Foreskin fibroblast (primary cell): ENCODE measurements at places on chromosomes 13 and 19.

GRCh38 chr19:34482380-34483250 is 1.1 kb downstream of the WTIP start:
- DNase-seq, result peak; percentile 41

DNA sequence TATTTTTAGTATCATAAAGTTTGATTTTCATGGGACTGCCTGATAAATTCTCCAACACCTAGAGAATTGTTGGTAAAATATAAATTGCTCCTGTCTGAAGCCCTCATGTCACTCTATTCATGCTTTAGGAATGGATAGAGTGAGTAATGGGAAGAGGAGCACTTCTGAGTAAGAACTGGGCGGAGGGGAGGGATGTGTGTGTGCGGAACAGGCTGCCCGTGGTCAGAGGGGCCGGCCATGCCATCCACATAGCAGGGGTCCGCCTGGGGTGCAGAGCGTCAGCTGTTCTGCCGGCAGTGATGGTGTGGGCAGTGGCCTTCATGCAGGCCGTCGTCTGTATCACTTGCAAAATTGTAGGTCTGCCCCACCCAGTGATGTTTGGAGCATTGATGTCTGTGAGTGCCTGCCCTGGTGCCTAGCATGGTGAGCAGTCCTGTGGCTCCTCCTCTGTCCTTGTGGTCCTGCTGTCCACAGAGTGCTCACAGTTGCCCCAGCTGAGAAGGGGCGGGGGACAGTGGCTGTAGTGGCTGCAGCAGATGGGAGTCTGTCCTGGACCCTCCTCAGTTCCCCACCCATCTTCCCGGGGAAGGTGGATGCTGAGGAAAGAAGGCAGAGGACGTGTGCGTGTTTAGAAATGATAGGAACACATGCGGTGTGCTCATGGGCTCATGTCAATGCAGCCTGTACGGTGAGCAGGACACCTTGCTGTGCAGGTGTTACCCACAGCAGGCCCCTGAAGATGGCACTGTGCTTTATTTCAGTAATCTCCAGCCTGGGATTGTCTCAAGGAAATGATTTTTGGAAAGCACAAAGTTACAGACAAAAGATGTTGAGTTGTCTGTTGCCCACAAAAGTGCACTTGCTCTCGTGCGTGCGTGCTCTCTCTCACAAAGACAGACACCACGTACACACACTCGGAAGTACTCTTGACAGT is 49.4 kb upstream of the TEX29 start:
- peak; percentile 32 for DNase-seq

DNA sequence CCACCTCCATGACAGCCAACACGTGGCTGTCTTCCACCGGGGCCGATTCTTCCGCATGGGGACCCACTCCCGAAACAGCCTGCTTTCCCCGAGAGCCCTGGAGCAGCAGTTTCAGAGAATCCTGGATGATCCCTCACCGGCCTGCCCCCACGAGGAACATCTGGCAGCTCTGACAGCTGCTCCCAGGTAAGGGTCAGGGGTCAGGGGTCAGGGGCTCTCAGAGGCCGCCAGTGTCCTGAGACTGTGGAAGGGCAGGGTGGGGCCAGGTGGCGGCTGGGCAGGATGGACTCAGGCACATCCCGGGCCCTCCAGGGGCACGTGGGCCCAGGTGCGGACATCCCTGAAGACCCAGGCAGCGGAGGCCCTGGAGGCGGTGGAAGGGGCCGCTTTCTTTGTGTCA is 15.0 kb downstream of the CPT1C start:
- DNase-seq, result no peak

DNA sequence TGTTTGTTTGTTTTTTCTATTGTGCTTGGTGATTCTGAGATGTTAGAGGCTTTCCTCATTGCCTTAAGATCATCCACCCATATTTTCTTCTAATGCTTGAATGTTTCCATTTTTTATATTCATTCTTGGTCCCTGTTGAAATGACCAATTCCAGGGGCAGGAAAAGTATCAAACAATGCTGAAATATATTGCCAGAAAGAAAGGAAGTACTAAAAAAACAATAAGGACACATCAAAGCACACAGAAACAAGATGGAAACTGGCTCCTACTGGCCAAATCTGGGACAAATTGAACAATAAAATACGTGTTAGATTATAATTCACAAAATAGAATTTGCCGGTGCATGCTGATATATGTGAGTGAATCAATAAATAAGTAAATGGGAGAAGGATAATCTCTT is 23.9 kb downstream of the ZDHHC20 start:
- DNase-seq, result no peak

DNA sequence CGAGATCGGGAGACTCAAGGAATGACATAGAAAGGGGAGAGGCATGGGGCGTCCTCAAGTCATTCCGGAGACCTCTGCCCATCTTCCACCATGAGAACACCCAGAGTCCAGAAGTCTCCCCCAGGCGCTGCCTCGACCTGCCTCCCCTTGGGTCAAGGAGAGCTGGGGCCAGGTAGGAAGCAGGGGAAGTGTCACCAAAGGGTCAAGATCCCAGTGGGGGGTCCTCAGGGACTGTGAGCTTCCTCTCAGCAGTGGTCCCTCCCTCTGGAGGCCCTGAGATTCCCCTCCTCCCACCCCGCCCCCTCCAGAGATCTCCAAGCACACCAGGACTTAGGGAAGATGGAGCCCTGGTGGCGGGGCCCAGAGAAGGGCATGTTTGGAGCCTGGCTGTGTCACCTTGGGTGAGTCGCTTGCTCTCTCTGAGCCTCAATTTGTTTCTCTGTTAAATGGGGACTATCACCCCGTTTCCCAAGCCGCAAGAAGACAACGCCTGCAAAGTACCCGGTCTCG is 919 bp downstream of the DACT3 start:
- DNase-seq, result no peak

DNA sequence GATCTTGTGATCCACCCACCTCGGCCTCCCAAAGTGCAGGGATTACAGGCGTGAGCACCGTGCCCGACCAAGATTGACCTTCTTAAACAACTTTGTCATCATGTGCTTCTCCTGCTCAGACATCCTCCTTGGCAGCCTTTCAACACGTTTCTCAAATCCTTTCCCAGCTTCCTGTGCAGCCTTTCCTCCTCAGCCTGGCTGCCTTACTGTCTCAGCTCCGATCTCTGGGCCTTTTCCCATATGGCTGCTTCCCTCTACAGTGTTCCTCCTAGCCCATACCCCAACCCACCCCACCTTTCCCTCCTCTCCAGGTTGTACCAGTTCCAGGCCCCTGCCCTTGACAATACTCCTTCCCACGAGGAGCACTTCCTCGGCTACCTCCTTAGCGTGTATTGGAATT is 7.2 kb downstream of the PHF11 start:
- DNase-seq, result peak; percentile 62

DNA sequence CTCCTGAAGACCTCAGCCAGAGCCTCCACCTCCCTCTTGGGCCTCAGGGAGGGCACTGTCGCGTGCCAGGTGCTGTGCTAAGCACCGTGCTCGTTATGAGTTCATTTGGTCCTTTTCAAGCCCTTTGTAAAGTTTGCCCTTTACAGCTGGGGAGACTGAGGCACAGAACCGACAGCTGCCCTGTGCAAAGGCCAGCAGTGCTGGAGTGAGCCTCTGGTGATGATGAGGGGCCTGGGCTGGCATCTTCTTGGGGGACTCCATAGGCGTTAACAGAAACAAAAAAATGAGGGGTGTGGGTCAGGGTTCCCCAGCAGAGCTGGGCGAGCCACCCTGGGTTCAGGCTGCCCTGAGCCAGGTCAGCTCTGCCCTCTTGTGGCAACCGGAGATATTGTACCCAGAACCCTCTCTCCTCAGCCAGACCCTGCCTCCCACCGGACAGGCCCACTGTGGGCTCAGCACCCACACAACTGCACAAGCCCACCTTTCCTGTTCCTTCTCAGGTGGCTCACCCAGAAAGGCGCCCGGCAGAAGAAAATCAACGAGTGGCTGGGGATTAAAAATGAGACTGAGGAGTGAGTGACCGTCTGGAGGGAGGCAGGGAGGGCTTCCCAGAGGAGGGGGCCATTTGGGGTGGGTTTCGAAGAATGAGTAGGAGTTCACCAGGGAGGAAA is 5.5 kb upstream of the IFI30 start:
- DNase-seq, result peak; percentile 66

DNA sequence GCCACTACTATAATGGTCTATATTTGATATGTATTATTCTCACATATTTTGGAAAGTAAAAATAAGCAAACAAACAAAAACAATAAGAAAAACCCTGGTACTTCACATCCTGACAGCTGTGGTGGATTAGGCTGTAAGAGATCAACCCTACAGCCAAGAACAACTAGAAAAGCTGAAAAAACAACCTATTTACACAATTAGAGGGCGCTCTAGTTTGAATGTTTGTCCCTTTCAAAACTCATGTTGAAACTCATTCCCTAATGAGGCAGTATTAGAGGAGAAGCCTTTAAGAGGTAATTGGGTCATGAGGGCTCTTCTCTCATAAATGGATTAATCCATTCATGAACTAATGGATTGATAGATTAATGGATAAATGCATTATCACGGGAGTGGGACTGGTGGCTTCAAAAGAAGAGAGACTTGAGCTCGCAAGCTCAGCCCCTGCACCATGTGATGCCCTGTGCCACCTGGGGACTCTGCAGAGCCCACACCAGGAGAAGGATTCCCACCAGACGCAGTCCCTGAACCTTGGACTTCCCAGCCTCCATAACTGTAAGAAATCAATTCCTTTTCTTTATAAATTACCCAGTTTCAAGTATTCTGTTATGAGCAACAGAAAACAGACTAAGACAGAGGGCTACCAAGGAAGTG is 733.9 kb upstream of the ARGLU1 start:
- no peak for DNase-seq

DNA sequence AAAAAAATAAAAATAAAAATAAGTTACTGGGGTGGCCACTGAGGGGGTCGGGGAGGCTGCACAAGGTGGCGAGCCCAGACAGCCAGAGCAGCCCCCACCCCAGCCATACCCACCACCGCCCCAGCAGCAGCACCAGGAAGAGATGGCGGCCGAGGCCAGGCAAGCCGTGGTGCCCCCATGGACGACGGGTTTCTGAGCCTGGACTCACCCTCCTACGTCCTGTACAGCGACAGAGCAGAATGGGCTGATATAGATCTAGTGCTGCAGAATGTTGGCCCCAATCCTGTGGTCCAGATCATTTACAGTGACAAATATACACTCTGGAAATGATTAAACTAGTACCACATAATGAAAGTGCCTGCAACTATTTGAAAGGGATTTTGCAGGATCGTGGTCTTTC is 71.6 kb upstream of the ZDHHC20 start:
- no peak for DNase-seq

DNA sequence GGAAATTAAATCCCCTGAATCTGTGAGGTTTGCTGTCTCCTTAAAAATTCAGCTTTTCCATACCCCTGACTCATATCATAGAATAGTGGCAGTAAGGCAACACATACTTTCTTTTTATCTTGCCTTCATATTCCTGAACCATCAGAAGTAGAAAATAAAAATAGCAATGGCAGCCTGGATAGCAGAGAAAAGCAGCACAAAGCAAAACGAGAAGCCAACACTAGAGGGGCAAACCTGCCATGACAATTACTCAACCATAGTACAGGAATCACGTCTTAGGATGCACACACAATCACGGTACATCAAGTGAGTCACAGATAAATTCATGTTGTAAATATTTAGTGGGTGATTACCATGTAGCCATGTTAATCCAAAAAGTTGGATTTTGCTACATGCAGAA is 343.0 kb downstream of the ITGBL1 start:
- no peak for DNase-seq

- DNase-seq, result peak; percentile 46
These were observed 814 bp downstream of the NBEA start for GRCh38 chr13:34942732-34943435.

DNA sequence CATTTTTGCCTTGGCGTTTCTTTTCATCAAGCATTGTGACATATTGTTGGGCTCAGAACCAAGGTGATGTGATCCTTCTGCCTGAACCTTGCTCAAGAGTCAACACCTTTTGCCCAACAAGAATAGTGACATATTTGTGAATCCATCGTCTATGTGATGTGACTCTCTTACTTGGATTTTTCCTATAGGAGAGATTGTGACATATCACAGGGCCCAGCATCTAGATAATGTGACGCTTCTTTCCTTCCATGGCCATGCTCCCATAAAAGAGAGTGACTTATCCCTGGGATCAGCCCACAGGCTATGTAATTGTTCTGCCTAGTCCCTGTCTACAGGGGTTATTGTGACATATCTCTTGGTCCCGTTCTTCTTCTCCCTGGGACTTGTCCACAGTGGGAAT is 8.5 kb upstream of the ZNF429 start:
- no peak for DNase-seq

DNA sequence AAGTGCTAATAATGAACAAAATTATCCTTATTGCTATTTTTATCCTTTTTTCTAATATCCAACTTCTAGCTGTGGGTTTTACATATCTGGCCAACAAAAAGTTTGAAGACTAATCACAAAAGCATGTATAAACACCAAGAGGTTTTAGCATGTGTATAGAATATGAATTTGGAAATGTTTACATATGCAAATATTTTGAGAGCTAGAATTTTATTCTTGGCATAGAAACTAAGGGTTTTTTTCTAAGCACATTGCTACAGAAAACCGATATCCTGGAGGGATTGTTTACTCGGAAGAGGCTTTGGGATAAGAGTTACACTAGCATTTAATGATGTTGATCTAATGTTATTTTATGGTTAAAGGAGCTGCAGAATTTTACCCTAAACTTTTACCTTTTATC is 392.1 kb downstream of the EFNB2 start:
- DNase-seq, result peak; percentile 70

DNA sequence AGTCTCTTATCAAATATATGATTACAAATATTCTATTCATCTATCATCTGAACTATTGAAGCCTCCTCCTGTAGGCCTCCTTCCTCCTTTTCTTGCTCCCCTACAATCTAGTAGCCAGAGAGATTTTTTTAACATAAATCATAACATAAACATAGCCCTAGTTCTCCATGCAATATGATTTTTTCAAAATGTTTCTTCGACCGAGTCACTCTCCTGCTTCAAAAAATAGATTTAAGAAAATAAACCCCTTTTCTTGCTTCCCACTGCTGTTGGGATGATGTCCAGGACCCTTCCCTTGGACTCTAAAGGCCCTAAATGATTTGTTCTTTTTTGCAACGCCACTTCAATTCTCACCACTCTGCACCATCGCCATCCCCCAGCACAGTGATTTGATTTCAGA is 319.7 kb upstream of the TSHZ3 start:
- no peak for DNase-seq

DNA sequence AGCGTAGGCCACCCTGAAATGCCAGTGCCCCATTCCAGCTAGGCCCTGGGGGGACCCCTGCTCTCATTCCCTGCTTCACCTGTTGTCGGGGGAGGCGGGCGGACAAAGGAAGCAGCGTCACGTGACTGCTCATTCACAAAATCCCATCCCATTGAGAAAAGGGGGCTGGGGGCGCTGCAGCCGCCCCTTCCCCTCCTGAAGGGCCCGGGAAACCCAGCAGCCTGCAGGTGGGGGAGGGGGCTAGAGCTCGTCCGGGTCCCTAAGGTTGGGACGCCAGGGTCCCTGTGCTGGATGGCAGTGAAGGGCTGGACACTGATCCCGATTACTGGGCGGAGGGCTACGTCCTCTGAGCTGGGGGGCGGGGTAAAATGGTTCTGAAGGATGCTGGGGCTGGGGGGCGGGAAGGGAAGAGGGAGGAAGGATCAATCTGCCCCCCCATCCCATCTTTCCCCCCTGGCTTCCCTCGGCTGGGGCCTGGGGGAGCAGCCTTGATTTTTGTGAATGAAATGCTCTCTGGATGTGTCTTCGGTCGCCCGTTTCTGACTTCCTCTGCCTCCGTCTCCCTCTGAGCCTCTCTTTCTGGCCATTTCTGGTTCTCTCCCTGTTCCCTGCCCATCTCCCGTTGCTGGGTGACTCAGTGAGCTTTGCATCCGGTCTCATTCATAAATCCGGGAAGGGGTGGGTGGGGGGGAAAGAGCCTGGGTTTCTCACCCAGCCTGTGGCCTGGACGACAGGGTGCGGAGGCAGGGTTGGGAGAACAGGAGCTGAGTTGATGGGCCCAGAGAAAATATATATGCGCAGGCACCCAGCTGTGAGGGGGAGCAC is 816 bp downstream of the SPRED3 start:
- peak; percentile 91 for DNase-seq
